ENCODE measurements at places on chromosomes 4 and X. TPM values are rescaled to one million over a fixed set of nuclear protein-coding genes. Genes with fewer than 3 reads are reported as not detected.
A peak's percentile ranks its signal among the peaks of the same experiment; 100 is the strongest.

Gene MORC4
- 25.3 TPM for total RNA-seq

GRCh38 chr4:26568446-26568994 lies 15.4 kb upstream of the TBC1D19 start:
- DNase-seq, result no peak

DNA sequence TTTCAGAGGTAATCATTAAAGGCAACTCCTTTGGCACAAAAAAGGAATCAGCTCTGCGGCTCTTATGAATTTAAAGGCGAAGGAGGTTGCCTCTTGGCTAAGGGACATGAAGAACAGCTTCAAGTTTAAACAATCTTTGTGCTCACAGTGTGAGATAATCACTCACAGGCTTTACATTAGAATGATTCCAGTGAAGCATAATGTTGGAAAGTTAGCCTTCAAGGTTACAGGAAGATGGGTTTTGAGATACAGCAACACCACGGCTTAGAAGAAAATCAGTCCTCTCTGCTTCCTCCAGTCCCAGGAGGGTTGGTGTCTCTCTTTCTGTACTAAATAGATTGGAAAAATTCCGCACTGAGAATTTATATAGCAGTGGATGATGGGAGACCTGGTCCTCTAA lies 11.6 kb upstream of the SCD5 start:
- DNase-seq, result peak; percentile 34

- no peak for DNase-seq
Observed at GRCh38 chr4:65825116-65825753, 154.9 kb upstream of the EPHA5 start.
